ENCODE measurements at places on chromosomes 13 and 19.

DNA sequence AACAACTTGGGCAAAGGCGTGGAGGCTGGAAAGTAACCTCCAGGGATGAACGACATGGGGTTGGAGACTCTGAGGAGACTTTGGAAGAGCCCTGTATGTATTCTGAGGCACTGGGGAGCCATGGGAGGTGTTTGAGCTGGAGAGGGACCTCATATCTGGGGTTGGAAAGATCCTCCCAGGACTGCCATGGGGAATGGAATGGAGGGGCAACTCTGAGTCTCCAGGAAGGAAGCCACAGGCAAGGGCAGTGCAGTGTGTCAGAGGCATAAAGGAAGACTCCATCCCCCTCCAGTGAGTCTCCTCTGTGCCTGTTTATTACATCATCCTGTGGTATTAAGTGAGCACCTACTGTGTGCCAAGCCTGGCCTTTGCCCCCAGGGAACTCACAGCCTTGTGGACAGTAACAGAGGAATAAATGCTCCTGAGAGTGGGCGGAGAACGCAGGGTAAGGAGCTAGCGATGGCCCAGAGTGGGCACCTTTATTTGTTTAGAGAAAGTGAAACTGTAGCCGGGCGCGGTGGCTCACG lies 7.7 kb downstream of the PEAK3 start:
- no peak for DNase-seq

DNA sequence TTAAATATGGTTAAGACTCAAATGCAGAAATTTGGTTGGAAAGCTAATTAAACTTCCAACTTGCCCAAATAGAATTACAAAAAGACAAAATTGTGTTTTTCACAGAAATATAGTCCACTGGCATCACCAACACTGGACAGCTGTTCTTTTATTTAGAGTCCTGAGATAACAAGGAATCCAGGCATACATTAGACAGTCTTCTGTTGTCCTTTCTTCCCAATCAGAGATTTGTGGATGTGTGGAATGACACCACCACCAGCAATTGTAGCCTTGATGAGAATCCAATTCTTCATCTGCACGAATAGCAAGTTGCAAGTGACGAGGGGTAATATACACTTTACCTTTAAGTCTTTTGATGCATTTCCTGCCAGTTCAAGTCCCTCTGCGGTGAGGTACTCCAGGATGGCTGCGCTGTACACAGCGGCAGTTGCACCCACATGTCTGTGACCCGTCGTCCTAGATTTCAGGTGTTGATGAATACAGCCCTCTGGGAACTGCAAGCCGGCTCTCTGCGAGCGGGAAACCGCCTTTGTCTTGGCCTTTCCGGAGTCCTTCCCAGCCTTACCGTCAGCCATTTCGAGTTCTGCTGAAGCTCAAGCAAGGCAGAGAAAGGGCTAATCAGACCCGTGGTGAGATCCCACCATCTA lies 14.7 kb downstream of the UBAC2 start:
- no peak for DNase-seq

GRCh38 chr13:61795580-61795979 lies 379.9 kb upstream of the PCDH20 start:
- no peak for DNase-seq

- DNase-seq: no peak
These were observed 64.9 kb downstream of the HSPH1 start for GRCh38 chr13:31096654-31097302.

DNA sequence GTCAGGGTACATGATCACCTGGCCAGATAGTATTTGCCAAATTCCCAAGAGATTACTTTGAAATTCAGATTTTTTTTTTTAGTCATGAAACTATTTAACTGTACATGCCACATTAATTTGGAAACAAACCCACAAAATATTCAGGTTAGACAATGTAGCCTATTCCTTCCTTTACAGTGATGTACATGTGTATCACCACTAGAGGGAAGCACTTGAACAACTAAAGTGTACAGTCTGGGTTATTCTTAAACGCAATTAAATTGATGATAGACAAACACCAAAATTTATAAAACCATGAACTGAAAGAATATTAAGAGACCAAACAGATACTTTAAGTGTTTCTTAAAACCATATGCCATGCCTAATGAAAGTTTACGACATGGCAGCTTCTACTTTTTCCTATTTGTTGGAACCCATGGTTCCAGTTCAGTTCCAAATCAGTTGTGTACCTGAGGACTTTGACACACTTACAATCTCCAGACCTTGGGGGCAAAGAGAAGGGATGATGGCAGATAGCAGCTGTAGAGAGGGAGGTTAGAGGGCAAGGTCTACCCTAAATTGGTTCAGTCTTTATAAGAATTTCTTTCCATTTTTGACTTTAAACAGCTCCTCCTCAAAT lies 52.8 kb downstream of the TNFSF13B start:
- DNase-seq: peak; percentile 78

GRCh38 chr19:2560369-2560768 lies 84.4 kb downstream of the GADD45B start:
- no peak for DNase-seq

GRCh38 chr13:46639033-46639981 lies 86.3 kb downstream of the LRCH1 start:
- DNase-seq: no peak

DNA sequence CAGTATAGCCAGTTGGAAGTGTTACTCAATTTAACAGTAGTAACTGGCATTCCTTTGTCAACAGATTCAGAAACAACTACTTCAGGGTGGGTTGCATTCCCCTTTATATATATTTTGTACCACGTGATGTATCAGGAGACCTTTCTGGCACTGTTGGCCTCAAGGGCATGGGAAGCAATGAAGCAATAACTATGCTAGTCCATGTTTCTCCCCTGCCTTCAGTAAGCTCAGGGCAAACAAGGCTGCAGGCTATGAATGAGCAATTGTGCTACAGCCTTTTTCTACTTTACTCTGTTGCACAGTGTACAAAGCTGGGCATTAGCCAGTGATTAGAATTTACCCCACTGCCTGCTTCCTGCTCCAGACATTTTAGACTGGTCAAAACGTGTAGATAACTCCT lies 348.8 kb downstream of the GPC5 start:
- no peak for DNase-seq

GRCh38 chr13:41905600-41906254 lies 55.2 kb downstream of the VWA8 start:
- peak; percentile 59 for DNase-seq

DNA sequence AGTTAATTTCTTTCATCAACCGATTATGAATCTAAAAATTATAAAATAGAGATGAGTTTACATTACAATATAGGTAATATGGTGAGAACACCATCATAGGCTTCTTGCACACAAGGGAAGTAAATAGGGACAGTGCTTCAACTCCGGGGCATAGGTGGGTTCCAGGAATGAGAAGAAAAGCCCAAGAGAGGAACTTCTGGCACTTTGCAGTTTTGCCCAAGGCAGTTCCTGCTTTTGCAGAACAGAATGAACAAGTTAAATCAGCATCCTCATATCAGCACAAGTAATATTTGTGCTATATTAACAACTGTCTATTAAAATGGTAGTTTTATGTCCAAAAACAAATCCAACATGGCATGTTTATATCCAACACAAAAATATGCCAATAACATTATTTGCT lies 60.1 kb downstream of the DACH1 start:
- DNase-seq: peak; percentile 44

DNA sequence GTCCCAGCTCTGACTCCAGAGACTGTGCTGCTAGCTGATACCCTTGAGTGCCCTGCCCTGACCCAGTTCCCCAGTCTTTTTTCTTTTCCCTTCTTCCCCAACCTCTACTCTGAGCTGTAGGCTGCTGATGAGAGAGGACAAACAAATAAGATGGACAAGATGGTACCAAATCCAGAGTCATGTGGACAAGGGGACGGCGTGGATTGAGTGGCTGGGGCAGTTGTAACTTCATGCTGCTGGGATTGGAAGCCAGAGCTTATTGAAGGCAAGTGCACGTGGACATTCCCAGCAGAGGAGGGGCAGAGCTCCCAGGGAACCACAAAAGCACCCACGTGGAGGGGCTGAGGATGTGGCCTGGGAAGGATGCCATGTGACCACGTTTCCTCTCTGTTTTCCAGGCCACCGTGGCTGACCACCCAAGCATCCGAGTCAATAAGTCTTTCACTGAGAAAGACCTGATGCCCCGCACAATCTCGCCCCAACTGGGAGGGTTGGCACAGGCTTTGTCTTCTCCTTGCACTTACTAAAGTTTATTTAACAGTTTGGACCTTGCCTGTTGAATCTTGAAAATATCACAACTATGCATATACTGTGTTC lies 323.3 kb upstream of the ZNF507 start:
- DNase-seq: no peak

- no peak for DNase-seq
These were observed 21.9 kb downstream of the ANKRD27 start for GRCh38 chr19:32652894-32653598.

DNA sequence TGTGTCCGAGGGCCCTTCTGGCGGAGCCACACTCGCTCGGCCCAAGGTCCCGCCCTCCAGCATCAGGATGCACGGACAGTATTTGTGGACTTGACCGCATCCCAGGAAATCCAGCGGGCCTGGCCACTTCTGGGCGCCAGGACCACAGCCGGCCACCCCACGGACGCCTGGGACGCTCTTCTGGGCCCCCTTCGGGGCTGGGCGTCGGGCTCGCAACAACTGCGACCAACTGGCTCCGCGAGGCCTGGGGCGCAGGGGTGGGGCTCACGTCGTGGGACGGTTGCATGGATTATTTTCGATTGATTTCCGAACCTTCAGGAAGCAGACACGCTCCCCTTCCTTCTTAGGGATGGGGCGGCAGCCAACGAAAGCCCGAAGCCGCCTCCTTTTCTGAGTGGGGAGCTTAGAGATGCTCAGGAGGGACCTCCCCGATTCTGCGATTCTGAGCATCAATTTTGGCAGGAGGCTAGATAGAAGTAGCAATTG lies 521 bp upstream of the NUP58 start:
- no peak for DNase-seq

GRCh38 chr13:46342538-46342937 lies 44.5 kb downstream of the RUBCNL start:
- no peak for DNase-seq

- DNase-seq: no peak
These were observed 11.8 kb downstream of the IL17D start for GRCh38 chr13:20715330-20715712.

DNA sequence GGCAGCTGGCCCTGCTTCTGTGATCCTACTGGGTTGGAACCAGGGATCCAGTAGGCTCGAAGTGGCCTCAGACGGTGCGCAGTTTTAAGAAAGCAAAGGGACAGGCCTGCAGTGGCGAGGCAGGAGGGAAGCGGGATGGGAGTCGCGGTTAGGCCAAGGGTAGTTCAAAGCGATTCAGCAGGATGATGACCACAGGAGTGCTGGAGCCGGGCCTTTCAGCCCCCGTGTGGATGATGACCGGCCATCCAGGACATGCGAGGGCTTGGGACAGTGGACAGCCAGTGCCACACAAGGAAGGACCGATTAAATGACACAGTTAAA lies 854 bp downstream of the RNASEH2B start:
- no peak for DNase-seq

DNA sequence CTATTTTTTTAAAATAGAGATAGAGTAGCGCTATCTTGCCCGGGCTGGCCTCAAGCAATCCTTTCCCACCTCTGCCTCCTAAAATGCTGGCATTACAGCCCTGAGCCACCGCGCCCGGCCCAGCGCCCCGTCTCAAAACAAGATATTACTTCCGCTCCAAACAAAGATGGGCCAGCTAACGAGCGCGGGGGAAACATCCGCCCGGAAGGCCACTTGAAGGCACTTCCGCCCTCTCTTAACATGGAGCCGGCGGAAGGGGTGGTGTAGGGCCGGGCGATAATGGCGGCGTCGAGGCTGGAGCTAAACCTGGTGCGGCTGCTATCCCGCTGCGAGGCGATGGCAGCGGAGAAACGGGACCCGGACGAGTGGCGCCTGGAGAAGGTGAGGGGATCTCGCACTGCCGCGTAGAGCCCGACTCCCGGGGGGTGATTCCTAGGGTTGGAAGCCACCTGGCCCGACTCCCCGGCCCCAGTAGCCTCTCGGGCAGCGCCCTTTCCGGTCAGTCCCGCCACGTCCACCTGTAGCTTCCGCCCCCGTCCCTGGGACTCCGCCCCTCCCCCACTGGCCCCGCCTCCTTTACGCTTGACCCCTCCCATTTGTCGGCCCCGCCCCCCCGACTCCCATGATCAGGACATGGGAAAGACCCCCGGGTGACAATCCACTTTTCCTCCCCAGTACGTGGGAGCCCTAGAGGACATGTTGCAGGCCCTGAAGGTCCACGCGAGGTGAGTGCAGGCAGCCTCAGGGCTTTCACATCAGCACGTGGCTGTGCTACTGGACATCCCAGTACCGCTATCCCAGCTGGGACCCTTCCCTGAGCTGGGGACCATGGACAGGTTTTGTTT lies at the start of gene USE1:
Gene USE1 (plus strand): TSS at position 231 of the 845 bp plus-strand sequence. CDS start 49 bp downstream, at position 280.
- peak; percentile 91 for DNase-seq

DNA sequence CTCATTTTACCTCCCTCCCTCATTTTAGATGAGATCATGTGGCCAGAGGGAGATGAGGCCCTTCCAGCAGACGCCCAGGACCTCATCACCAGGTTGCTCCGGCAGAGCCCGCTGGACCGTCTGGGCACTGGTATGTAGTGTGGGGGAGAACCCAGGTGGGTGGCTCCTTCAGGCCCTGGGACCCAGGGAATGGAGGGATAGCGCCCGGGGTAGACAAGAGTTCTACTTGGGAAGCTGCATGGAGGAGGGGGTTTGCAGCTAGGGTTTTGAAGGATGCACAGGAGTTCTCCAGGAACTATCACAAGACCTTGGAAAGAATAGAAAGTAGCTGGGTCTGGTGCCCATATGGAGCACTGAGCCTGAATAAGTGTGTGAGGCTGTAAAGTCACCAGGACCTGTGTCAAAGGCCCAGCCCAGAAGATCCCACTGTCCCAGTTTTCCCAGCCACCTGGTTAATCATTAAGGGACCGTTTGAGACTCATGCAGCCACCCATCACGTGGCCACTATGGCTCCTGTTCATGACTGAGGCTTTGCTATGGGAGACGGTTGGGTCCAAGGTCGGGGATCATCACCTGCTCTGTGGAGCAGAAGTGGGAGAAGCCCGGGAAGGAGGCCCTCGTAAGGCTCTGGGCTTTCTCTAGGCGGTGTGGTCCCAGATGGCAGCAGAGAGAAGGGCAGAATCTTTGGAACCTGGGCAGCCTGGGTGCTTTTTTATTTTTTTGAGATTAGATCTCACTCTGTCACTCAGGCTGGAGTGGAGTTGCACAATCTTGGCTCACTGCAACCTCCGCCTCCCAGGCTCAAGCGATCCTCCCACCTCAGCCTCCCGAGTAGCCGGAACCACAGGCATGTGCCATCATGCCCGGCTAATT lies 17.0 kb upstream of the PIK3R2 start:
- DNase-seq: no peak

DNA sequence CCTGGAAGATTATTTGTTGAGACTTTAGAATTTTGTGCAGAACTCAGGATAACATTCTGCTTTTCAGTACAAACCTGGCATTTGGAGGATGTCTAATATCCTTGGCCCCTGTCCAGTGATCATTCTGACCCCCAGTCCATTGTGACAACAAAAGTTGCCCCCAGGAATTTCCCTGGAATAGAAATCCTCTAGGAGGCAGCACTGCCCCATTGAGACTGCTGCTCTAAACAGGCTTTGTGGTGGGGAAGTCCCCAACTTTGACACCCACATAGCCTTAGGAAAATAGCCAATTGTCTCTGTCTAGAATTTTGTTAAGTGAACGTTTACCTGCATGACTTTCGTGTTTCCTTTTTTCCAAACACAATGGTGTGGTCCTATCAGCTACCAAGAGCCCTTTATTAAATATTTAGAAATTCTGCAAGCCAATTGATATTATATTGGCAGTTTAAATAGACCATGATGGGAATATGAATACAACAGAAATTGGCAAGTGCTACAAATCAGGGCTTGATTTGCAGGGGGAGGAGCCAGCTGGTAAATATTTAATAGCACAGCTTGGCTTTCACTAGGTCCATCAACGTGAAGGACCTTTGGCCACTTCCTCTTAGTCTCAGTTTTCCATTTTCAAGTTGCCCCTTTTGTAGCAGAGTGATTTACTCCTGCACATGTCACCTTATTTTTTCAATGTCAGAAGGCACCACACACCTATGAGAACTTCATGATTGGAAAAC lies 451.7 kb downstream of the EFNB2 start:
- DNase-seq: peak; percentile 58
